ENCODE measurements at places on chromosomes 2 and 18.

GRCh38 chr2:145185696-145186095, 665.8 kb upstream of the ZEB2 start:
- no peak overlapping the region for H3K27ac ChIP-seq
- H3K4me1 ChIP-seq: peaks cover 8% of the 10 kb centered on the region
- no peaks in the 10 kb centered on the region for H3K36me3 ChIP-seq
- no peak for DNase-seq

- H3K4me1 ChIP-seq: no peaks in the 10 kb centered on the region
- H3K27me3 ChIP-seq: no peaks in the 10 kb centered on the region
- no peak overlapping the region for H3K4me3 ChIP-seq
- DNase-seq: no peak
- H3K36me3 ChIP-seq: no peaks in the 10 kb centered on the region
These were observed 540.7 kb upstream of the NETO1 start for GRCh38 chr18:73408469-73408868.

- DNase-seq: no peak
- no peaks in the 10 kb centered on the region for H3K4me1 ChIP-seq
- no peaks in the 10 kb centered on the region for H3K36me3 ChIP-seq
- no peak overlapping the region for H3K4me3 ChIP-seq
- no peak overlapping the region for H3K27ac ChIP-seq
These were observed 19.3 kb upstream of the LOXHD1 start for GRCh38 chr18:46676182-46676835.

DNA sequence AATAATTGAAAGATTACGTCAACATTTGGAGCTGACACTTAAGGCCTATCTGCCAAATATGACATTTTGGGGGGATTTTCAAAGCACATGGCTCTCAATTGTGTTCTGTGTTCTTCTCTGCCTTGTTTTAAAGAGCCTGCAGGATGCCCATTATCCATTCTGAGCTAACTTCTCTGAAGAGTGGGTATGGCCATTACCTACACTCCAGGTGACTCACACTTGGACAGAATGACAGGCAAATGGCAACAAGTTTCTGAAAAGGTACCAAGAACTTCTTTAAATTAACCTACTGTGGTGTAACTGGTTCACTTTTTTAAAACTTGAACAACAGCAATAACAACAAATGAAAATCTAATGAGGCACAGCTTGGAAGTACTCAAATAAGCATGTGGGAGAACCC, 834.9 kb upstream of the SLC39A10 start:
- H3K36me3 ChIP-seq: no peaks in the 10 kb centered on the region
- no peak for DNase-seq
- no peak overlapping the region for H3K4me3 ChIP-seq

- peaks cover 18% of the 10 kb centered on the region for H3K27me3 ChIP-seq
- H3K4me3 ChIP-seq: no peak overlapping the region
- no peaks in the 10 kb centered on the region for H3K4me1 ChIP-seq
These were observed 227.3 kb upstream of the TANK start for GRCh38 chr2:160932960-160933359.

- DNase-seq: no peak
- H3K27ac ChIP-seq: no peak overlapping the region
- H3K4me1 ChIP-seq: peaks cover 9% of the 10 kb centered on the region
- no peaks in the 10 kb centered on the region for H3K36me3 ChIP-seq
- peaks cover 24% of the 10 kb centered on the region for H3K27me3 ChIP-seq
- peak overlapping the region; percentile 18 for H3K4me3 ChIP-seq
These were observed 62.5 kb downstream of the GNAL start for GRCh38 chr18:11751341-11752115.

DNA sequence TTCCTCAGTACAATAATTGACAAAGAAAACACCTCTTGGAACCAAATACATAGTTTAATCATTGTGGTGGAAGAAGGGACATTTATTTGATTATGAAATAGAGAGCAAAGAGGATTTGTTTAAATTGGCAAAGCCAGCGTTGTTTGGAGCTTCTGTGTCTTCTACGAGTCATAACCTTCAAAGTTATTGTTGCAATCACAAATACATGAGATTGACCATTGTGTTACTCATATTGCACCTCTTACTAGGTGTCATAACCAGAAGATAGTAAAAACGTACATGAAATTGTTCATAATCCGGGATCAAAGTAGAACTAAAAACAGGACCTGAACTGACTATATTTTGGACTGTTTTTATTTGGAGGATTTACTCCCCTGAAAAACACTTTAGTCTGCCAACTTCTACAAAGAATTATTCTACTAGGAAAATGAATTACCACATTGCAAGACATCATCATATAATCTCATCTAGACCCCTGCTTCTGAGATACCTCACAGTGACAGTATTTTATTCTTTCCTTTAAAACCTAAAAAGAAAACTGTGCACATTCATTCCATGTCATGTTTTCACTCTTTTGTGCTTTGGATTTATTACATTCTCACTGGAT, 151.7 kb upstream of the KLF7 start:
- H3K27ac ChIP-seq: no peak overlapping the region
- no peak for DNase-seq
- no peak overlapping the region for H3K4me3 ChIP-seq
- peaks cover 4% of the 10 kb centered on the region for H3K36me3 ChIP-seq

GRCh38 chr2:229164545-229165249, 106.4 kb downstream of the PID1 start:
- DNase-seq: no peak
- H3K4me1 ChIP-seq: no peaks in the 10 kb centered on the region
- no peak overlapping the region for H3K4me3 ChIP-seq
- no peak overlapping the region for H3K27ac ChIP-seq
- no peaks in the 10 kb centered on the region for H3K36me3 ChIP-seq

DNA sequence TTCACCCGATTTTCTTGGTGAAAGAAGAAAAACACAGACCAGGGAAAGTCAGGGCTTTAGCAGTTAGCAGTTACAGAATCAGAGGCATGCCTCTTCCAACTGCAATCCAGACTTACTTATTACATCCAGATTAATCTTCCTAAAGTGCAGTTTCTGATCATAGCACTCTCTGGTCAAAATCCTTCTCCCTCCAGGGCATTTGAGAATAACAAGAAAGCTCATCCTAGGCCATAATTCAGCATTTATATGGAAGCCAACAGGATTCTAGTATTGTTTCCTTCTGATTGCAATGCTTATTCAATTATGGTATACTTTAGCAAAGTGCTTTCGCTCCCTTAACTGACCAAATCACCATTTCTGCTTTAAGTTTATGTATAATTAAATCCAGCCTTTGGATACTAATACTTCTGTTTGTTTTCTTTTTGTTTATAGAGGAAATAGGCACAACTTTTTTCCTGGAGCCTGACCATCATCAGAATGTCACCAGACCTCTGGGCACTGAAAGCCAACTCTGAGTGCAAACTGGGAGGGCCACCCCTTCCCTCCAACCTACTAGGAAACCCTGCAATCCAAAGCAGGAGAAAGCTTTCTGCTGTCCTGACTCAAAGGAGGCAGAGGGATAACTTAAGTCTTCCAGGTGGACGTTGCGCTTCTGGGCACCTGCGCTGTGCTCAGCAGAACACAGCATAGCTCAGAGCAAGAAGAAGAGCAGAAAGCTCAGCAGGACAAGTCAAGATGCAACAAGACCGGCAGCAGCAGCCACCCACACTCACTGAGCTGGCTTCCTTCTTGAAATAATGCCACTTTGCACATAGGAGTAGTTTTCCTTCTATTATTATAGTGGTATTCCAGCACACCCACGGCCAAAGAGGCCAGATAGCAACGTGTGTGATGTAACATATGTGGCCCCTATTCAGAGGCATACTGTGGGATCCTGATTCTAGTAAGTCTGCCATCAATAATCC, 99.3 kb downstream of the STK39 start:
- no peak overlapping the region for H3K4me3 ChIP-seq
- H3K36me3 ChIP-seq: peaks cover 11% of the 10 kb centered on the region
- H3K27me3 ChIP-seq: no peaks in the 10 kb centered on the region
- DNase-seq: no peak
- no peaks in the 10 kb centered on the region for H3K4me1 ChIP-seq

DNA sequence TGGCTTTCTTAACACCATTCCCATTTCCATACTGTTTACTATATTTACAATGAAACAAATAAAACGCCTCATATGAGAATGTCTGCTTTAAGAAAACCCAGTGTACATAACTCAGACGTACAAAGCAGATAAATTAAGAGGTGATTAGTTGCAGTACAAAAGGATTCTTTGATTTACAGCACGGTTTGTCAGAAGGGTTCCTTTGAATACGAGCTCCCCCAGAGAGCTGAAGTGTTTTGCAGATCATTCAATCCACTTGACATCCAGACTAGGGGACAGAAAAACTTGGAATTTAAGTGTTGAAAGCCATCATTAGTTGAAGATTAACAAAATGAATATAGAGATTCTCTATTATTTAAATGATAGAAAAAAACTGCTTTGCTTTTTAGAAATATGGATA, 72.5 kb downstream of the RAPGEF4 start:
- no peaks in the 10 kb centered on the region for H3K4me1 ChIP-seq
- H3K4me3 ChIP-seq: no peak overlapping the region
- H3K27ac ChIP-seq: no peak overlapping the region
- no peak for DNase-seq
- H3K27me3 ChIP-seq: peaks cover 6% of the 10 kb centered on the region
- H3K36me3 ChIP-seq: no peaks in the 10 kb centered on the region

DNA sequence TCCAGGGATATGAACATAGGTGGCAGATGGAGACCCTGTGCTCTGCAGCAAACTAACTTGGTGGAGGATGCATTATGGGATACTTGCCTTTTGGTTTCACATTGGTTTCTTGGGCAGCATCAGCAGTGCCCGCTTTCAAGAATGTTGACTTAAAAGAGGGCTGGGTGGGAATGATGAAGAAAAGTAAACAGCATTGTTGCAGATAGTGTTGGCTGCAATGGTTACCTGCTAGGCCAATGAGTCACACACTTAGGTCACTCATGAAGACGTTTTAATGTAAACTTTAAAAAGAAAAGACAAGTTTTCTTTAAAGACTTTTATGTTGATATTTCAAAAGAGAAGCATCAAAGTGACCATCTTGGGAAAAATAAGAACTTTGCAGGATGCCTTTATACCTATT, 26.1 kb upstream of the FAM237A start:
- H3K36me3 ChIP-seq: no peaks in the 10 kb centered on the region
- no peak for DNase-seq
- H3K4me1 ChIP-seq: no peaks in the 10 kb centered on the region

DNA sequence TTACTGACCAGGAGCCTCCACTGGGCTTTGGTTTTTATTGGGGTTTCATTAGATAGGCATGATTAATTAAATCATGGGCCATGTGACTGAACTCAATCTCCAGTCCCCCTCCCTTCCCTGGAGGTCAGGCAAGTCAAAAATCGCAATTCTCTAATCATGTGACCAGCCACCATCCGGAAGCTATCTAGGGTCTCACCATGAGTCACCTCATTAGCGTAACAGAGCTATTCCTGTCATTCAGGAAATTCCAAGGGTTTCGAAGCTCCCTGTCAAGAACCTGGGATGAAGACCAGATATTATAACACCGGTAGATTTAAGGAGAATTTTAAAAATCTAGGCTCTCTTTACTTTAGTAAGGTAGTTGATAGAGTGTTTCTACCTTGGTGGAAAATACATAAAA, 180.3 kb upstream of the TCF4 start:
- no peaks in the 10 kb centered on the region for H3K4me1 ChIP-seq
- H3K27ac ChIP-seq: no peak overlapping the region
- no peak overlapping the region for H3K4me3 ChIP-seq

DNA sequence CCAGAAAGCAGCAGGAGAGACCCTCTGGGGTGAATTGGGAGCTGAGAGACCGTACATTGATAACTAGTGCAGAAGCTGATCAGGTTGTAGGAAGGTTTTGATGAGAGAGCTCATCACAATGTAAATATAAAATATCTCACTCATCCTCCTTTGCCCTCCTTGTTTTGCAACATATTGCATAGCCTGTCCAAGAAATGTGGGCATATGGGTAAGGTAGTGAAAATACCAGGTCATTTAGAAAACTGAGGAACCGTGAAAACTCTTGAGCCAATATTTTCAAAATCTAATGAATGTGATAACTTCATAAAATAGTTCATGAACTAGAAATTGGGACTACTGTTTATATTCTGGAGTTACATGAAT, 31.4 kb downstream of the C18orf54 start:
- no peak for DNase-seq
- peaks cover 3% of the 10 kb centered on the region for H3K4me1 ChIP-seq

DNA sequence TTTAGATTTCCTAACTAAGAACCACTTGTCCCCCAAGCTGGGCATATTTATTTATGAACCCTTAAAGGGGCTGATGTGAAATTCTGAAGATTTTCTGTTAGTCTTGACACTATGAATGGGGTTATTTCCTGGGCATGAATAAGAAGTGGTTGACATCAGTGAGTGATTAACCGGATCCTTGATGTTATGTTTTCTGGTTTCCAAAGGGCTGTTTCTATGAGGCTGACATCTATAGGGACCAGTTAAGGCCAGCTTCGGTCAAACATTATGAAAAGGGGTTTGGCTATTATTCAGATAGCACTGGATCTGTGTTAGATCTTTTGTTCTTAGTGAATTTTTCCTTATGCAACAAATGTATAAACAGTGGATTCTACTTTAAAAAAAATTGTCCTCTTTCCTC, 443.7 kb upstream of the SPRED2 start:
- no peak for DNase-seq
- H3K4me1 ChIP-seq: no peaks in the 10 kb centered on the region
- H3K4me3 ChIP-seq: no peak overlapping the region
- no peak overlapping the region for H3K27ac ChIP-seq

DNA sequence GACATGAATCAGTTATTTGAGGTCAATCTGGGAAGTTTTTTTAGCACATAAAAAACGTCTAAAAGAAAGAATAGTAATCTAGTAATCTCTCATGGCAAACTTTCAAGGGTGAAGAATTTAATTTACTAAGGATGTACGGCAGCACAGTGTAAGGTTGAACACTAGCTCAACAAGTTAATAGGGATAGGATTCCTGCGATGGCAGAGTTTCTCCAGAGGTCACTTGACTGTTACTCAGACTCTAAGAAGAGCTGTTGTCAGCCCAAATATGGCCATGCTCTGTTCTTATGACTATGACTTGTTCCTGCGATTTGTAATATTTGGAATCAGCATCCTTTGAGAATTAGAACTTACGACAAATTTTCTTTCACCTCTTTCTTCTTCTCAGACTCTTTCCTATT, 553.3 kb upstream of the TNP1 start:
- DNase-seq: no peak
- peaks cover 2% of the 10 kb centered on the region for H3K36me3 ChIP-seq
- H3K27me3 ChIP-seq: peaks cover 3% of the 10 kb centered on the region
- no peak overlapping the region for H3K27ac ChIP-seq
